ENCODE measurements at places on chromosomes 1 and 21. TPM values are rescaled to one million over a fixed set of nuclear protein-coding genes. Genes with fewer than 3 reads are reported as not detected.

CD244 gene
- polyA plus RNA-seq, result 0.41 TPM

KIF14 gene
- 0.71 TPM for polyA plus RNA-seq

F5 gene
- polyA plus RNA-seq, result 0.02 TPM

SOAT1 gene
- 1.5 TPM for polyA plus RNA-seq

TRIM46 gene
- polyA plus RNA-seq, result 0.19 TPM

LIPI gene
- polyA plus RNA-seq, result not detected

KDM1A gene
- polyA plus RNA-seq, result 15.6 TPM

C1orf141 gene
- polyA plus RNA-seq, result not detected

BMP8B gene
- 0.36 TPM for polyA plus RNA-seq

NEK2 gene
- polyA plus RNA-seq, result 4.7 TPM

CRYAA gene
- not detected for polyA plus RNA-seq

MTMR11 gene
- 7.4 TPM for polyA plus RNA-seq

PRR9 gene
- polyA plus RNA-seq, result not detected

CFAP141 gene
- not detected for polyA plus RNA-seq

CD5L gene
- polyA plus RNA-seq, result not detected

ACTL8 gene
- polyA plus RNA-seq, result not detected

OR10J1 gene
- not detected for polyA plus RNA-seq

TNFSF4 gene
- 0.16 TPM for polyA plus RNA-seq

C1orf35 gene
- polyA plus RNA-seq, result 26.0 TPM

LCE7A gene
- polyA plus RNA-seq, result not detected

COL8A2 gene
- polyA plus RNA-seq, result 2.9 TPM

PGLYRP3 gene
- 21.5 TPM for polyA plus RNA-seq

P3R3URF gene
- polyA plus RNA-seq, result not detected

SLC45A1 gene
- polyA plus RNA-seq, result 0.61 TPM

VASH2 gene
- polyA plus RNA-seq, result 0.33 TPM

CD53 gene
- 5.8 TPM for polyA plus RNA-seq

C1orf226 gene
- 4.5 TPM for polyA plus RNA-seq

WLS gene
- polyA plus RNA-seq, result 52.5 TPM

VPS45 gene
- polyA plus RNA-seq, result 19.3 TPM

PLEKHA6 gene
- polyA plus RNA-seq, result 11.0 TPM

KCNJ9 gene
- not detected for polyA plus RNA-seq

DIRAS3 gene
- polyA plus RNA-seq, result 2.7 TPM
